Epithelial cell of proximal tubule (primary cell): ENCODE measurements at places on chromosomes 1 and 21. TPM values are rescaled to one million over a fixed set of nuclear protein-coding genes. Genes with fewer than 3 reads are reported as not detected.

ZNF593OS gene
- total RNA-seq, result not detected in 2 replicates

LORICRIN gene
- total RNA-seq, result not detected in 2 replicates

ACBD3 gene
- 32.0 and 34.8 TPM in 2 replicates for total RNA-seq

TCHHL1 gene
- total RNA-seq, result not detected in 2 replicates
